ENCODE measurements at places on chromosomes 4 and X.

GRCh38 chrX:112164420-112164819 is 81.8 kb upstream of the TRPC5 start:
- DNase-seq = no peak

DNA sequence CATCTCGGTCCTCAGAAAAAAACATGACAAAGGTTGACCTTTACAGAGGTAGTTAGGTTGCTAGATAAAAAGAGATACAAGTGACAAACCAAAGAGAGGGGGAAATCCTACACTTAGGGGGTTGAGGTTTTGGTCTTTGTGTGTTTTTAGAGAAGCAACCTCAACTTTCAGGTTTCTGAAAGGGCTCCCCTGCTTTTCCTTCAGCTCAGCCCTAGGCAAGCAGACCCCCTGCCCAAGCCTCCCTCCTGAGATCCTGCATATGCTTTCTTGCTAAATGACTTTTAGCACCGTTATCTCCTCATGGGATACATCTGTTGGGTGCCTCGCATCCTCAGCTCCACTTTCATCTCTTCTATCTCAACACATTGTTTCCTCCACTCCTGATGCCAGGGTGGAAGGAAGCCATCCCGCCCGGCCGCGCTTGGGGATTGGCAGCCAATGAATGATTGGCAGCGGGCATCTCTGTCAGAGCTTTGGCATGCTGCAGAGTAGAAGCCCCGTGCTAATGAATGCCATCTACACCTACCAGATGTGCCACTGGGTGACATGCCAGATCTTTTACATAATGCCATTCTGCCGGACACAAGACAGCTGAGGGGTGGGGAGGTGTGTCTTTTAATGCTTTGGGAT is 15.0 kb upstream of the PRDM8 start:
- DNase-seq = no peak

GRCh38 chrX:9188117-9188516 is 154.2 kb upstream of the FAM9B start:
- DNase-seq = no peak

DNA sequence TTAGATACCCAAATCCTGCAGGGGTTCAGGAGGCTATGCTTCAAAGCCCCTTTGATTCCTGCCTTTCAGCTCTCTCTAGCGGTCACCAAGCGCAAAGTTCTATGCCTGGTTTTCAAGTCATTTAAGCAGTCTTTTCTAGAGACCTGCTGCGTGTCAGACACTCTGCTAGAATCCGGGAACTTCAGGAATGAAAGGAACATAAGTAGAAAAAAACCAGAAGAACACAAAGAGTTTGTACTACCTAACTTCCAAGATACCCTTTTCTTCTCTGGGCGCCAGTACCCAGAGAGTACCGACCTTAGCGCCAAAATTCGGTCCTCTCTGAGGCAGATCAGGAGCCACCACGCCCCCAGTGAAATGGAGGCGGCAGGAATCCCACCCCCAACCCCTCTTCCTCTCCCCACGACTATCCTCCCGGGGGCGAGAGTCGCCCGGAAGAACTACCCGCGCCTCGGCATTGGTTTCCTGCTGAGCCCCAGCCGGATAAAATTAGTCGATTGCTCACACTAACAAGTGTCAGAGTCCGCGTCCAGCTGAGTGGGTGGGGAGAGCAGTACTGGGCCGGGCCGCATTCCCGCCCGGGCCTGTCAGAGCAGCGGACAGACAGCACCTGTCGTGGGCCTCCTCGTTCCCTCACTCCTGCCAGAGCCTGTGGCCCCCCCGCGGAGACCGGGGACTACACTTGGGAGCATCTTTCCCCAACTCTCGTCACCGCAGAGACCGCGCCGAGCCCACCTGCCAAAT is 78.8 kb downstream of the RLIM start:
- no peak for DNase-seq

- DNase-seq = no peak
Observed at GRCh38 chr4:109648266-109648996, 54.8 kb downstream of the CASP6 start.

DNA sequence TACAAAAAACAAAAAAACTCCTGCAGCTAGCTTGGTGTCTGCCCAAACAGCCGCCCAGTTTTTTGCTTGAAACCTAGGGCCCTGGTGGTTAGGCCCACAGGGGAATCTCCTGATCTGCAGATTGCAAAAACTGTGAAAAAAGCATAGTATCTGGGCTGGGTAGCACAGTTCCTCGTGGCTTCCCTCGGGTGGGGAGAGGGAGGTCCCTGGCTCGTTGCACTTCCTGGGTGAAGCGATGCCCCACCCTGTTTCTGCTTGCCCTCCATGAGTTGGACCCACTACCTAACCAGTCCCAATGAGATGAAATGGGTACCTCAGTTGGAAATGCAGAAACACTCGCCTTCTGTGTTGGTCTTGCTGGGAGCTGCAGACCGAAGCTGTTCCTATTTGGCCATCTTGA is 18.6 kb upstream of the BRWD3 start:
- no peak for DNase-seq

DNA sequence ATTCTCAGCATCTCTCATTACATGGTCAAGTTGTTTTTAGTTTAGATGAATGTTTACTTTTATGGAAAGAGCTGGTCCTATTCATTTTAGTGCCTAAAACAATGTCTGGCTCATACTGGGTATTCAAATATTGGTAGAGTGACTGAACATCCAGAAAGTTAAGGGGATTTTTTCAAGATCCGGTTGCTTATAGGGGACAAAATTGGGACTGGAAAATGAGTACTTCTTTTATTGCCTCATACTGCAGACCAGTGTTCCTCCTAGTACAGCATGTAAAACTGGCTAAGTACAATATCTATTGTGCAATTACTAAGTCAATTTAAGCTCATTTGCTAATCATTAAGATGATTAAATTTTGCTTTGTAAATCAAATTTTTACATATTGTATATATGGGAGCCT is 13.9 kb downstream of the RP2 start:
- DNase-seq = no peak
